NCI-H526 treated with DMSO at 0.1 percent for 48 hours (cell line): ENCODE measurements at places on chromosomes 2 and 18.

GRCh38 chr2:128282976-128283810 is 35.5 kb downstream of the HS6ST1 start:
- DNase-seq: no peak

GRCh38 chr2:239308661-239309397 is 92.0 kb downstream of the HDAC4 start:
- DNase-seq: no peak

DNA sequence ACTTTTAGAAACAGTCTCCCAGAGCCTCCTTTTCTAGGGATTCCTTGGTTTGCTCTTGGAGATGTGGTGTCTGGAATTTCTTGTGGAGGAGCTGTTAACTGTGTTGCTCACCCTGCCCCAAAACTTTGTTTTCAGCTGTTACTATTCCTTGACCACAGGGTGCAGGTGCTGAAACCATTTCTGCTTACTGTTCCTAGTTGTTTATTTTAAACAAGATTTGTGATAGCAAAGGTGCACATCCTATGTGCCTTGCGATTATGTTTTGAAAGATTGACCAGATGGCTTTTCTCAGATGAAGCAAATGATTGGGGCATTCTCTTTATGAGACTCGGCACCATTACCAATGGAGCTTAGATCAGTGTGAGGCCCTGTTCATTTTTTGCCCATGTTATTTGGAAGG is 111.2 kb downstream of the RAB3GAP1 start:
- DNase-seq: no peak

DNA sequence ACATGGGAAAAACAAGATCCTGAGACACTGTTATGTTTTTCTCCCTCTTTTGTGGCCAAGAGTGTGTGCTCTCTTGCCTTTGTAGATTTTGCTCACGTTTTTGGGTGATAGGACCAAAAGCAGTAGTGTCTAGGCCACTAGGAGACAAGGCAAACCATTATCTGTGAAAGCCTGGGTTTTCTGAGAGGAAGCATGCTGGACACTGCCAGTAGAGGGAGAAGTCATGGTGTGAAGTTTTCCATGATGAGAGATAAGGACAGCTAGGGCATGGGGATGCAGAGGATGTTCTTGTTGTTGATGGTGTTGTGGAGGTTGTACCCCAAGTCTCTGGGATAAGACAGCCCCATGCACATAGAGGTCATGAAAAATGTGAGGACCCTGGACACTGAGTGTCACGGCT is 285.3 kb downstream of the SOX11 start:
- DNase-seq: no peak

DNA sequence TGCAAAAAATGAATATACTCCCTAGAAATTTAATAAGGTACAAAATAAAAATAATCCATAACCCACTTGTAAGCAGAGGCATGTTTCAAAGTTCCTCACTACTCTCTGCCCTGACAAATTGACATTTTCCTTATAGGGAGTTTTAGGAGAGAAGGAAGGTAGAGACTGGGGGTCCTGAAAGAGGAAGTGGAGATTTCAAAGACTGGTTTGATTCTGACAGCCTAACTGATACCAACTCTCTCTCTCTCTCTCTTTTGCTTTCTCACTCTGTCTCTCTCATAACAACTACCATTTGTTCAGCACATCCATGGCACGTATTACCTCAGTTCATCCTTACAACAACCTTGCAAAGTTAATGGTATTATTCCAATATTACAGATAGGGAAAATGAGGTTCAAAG is 18.6 kb downstream of the FZD7 start:
- no peak for DNase-seq

GRCh38 chr2:23386339-23387220 is 1.6 kb downstream of the KLHL29 start:
- DNase-seq: peak; percentile 32

GRCh38 chr2:230413479-230413878 is 2.5 kb upstream of the SP100 start:
- DNase-seq: no peak

GRCh38 chr2:48543895-48544294 is 13.9 kb downstream of the STON1 start:
- DNase-seq: no peak

DNA sequence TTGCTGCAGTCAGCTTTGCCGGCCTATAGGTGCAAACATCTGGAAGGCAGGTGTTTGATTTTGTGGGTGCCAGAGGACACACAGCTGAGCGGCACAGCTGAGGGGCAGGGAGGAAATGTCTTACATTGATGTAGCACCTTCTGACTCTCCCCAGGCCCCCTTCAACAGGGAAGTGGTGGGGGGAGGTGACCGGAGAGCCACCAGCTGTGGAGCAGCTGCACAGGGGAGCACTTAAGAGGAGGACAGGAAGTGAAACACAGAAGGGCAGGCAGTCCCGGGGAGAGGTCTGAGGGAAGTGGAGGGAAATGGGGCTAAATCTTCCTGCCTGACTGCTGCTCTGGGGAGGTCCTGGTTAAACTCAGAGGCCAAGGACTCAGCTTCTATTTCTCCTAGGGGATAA is 409.1 kb downstream of the TNS1 start:
- no peak for DNase-seq

DNA sequence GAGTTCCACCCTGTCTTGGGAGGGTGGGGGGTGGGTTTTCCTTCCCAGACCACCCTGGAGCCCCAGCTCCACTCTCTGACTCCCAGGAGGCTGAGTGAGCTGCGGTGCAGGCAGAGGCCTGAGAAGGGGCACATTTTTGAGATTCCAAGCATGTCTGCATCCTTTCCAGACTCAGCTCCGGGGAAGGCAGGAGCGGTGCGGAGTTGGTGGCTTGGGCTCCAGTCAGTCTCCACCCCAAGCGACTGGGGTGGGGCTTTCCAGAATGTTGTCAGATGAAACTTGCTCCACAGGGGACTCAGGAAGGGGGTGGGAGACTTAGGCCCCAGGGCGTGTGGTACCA is 44.2 kb upstream of the HS6ST1 start:
- DNase-seq: no peak

DNA sequence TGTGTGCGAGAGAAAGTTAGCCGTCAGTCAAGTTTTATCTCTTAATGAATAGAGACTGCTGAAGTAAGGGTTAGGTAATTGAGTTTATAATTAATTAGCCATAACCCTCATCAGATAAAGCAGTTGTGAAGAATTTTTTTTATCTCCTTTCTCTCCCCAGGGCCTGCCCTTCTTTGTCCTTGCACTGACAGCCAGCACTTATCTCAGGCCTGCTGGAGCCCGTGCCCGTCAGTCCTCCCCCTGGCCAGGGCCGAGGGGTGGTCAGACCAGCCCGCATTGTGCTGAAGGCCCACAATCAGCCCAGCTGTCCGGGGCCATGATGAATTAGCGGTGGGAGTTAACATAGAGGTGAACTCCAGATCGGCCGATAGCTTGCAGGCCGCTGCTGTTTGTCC is 315.7 kb downstream of the GBX2 start:
- DNase-seq: no peak

DNA sequence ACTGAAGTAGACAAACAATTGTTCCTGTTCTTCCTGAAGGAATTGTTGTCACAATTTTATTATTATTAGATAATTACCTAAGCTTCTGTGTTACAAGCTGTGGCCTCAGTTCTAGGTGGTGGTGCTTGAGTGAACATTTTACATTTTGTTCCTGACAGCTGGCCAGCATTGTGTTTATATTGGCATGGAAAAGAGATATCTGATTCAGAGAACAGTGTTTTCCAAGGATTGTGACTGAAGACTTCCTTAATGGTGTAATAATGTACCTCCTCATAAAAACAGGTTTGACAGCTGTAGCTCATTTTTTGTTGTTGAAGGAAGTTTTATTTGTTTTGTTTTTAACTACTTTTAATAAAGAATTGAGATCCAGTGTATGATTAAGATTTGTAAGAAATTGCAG is 95.2 kb downstream of the EPB41L5 start:
- no peak for DNase-seq

- DNase-seq: no peak
These were observed 317.8 kb downstream of the NRXN1 start for GRCh38 chr2:50714089-50714488.

DNA sequence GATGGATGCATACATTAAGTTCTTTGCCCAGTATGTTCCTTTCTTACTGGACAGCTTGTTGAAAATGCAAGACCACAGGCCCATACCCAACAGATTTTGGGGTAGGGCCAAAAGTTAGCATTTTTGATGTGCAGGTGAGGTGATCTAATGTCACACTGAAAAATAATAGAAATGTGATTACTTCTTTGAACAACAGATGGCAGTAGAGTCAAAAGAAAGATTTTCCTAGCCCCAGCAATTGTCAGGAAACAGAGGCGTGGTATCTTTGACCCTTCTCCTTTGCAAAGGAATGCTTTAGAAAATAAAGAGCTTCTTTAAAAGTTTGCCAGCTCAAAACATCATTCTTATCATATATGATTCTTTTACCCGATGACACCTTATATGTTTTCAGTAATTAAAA is 343.6 kb upstream of the SYT4 start:
- peak; percentile 1 for DNase-seq

DNA sequence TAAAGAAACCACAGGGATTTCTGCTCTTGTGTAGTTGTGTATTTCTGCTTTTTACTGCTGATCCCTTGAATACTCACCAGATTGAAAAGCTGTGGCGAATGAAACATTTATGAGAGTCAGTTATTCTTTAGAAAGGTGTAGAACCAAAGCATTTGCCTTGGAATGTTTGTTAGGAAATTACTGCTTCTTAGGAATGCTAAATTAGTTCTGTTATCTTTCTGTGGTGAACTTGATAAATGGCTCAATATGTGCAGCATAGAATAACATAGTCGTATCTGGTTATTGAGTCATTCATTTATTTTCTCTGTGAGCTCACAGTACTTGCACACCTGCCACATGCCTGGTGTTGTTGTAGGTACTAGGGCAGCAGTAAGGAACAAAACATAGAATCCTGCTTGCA is 57.0 kb upstream of the FAM237A start:
- no peak for DNase-seq

- no peak for DNase-seq
These were observed 1.6 kb downstream of the DYTN start for GRCh38 chr2:206716623-206717022.

GRCh38 chr2:862355-862687 is 88.3 kb upstream of the SNTG2 start:
- no peak for DNase-seq

DNA sequence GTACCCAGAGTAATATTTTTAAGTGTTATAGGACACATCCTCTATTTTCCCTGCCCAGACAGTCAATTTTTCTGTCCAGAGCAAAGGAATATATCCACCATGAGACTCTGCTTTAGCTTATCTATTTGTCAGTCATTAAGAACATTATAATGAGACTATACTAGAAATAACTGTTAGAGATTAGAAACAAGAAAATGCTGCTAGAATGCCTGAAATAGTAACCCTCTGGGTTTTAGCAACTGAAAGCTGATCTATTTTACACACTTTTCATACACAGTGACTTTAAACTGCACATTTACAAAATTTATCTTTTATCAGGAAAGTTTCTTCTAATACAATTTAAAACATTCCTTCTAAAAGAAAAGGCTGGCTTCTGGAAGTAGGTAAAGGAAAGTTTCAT is 39.6 kb downstream of the MBD2 start:
- DNase-seq: no peak
